Activated CD4-positive, alpha-beta T cell treated with anti-CD3 and anti-CD28 coated beads for 4 hours (primary cell): ENCODE measurements at places on chromosomes 12 and 14.

- no peak for DNase-seq
Measured at GRCh38 chr12:92886131-92886530, 43.0 kb downstream of the EEA1 start.

- DNase-seq, result no peak
Measured at GRCh38 chr14:93878212-93878611, 48.9 kb upstream of the FAM181A start.

GRCh38 chr14:104289507-104289906 lies 151.1 kb downstream of the KIF26A start:
- no peak for DNase-seq

GRCh38 chr14:95291859-95292542 lies 27.7 kb downstream of the CLMN start:
- no peak for DNase-seq

DNA sequence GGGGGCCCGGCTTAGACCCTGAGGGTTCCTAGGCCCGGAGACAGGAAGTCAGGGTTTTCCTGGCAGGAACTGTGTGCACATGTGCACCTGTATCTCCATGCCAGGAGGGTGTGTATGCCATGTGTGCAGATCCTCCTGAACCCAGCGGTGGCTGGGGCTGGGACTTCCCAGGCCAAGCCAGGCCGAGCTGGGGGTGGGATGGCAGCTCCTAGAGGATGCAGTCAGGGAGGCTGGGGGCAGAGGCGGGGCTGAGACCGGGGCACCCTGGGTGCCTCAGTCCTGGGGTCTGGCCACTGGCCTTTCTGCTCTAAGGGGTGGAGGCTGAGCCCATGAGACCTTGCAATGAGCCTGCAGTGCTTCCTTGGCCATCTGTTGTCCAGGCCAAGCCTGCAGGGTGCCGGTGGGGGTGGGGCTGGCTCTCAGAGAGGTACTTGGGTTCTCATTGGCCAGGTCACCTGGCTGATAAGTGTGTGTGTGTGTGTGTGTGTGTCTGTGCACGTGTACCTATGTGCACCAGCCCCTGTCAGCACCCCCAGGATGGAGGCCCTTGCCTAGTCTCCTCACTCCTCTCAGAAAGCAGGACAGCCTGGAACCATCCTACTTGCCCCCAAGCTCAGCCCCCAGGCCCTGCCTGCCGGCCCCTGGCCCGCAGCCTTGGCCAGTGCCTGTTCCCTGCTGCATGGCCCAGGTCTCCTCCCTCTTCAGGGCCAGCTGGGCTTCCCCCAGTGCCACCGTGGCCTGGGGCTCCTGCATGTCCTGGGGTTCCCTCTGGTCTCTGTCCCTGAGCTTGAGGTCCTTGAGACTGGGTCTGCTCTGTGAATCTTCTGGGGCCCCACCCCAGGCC lies 10.6 kb upstream of the TNFAIP2 start:
- DNase-seq, result no peak

- DNase-seq, result no peak
Measured at GRCh38 chr14:103845327-103845726, 2.0 kb downstream of the PPP1R13B start.

GRCh38 chr12:52235001-52235764 lies 2.1 kb downstream of the KRT7 start:
- no peak for DNase-seq
